Activated T-helper 2 cell treated with anti-CD3 and anti-CD28 coated beads, Interferon-gamma antibody, Interleukin-2, Interleukin-4, amounts not matched to agents 10 μg/mL and 5 μg/mL and 100 μg/mL, durations not matched to agents 14 hours and 24 hours and 36 hours (primary cell): ENCODE measurements at places on chromosomes 13 and 19.

DNA sequence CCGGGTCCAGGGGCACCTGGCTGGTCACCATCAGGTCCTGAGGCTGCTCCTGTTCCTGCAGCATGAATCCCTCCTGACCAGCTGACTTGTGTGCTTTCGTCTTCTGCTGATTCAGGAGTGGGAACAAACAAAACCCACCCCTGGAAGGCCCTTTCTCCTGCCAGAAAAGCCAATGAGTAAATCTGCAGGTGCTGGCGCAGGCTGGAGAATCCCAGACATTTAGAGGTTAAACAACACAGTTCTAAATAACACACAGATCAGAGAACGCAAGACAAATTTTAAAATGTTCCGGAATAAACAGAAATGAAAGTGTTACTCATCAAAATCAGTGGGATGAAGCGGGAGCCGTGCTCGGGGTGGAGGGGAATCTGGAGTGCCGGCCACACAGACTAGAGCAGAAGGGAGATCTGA, 60.6 kb upstream of the C13orf46 start:
- no peak for DNase-seq

GRCh38 chr19:3785938-3786824, at the start of gene MATK:
Gene MATK (minus strand): TSS chr19:3786381. CDS start chr19:3785135, 1,246 bp downstream.
- no peak for DNase-seq

GRCh38 chr19:10079031-10079453, 7.1 kb upstream of the SHFL start:
- DNase-seq, result no peak

DNA sequence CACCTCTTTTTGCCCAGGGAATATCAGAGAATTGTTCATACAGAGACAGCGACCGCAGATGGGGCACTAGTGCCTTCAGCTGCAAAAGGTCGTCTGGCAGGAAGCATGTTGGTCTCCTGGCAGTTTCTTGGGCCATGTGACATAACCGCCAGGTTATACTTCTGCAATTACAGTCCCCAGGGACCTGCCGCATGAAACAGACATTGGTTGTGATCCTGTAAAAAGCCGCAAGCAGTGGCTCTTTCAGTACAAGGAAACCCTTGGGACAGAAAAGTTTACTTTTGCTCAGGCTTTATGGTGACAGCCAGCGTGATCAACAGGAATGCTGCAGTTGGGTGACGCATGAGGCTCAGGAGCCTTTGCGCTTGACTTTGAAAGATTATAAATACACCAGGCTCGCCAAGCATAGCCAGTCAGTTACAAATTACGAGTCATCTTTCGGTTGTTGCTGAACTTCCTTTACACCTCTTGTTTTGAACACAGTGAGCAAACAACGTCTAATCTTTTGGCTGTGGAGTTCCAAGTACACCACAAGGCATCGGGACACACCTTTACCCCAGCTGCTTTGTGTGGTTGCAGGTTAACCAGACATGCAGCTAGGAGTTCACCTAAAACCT, 50.5 kb upstream of the UBE2L5 start:
- DNase-seq, result peak; percentile 60

DNA sequence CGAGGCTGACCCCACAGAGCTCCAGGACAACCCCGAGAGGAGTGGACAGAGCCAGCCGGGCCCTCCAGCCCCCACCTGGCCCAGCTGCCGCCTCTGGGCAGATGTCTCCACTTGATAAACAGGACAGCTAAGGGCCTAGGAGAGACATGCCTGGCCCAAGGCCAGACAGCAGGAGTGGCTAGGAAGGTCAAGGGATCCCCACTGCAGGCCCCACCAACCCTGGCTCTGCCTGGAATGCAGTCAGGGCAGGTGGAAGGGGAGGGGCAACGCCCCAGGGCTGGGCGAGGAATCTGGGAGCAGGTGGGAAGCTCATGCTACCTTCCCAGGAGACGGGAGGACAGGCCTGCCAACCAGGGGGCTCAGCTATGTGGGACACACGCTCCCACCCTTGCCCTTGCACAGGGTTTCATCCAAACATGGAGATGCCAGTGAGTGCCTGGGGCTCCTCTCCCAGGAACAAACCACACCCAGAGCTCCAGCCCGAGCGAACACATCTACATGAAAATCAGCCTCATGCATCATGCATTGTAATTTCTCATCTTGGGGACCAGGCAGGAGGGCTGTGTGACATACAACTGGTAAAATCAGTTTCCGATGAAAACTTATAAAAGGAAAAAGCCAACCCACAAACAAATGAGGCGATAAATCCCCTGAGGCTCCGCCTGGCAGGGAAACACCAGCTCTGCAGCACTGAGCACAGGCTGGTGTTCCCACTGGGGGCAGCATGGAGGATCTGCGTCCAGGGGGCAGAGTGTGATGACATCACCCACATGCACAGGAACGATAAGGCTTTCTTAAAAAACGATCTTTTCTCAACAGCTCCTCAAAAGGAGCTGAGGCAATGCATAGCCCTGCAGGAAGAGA, 25.0 kb downstream of the SH3GL1 start:
- DNase-seq, result no peak

GRCh38 chr13:66659286-66659685, 570.9 kb downstream of the PCDH9 start:
- DNase-seq, result no peak

DNA sequence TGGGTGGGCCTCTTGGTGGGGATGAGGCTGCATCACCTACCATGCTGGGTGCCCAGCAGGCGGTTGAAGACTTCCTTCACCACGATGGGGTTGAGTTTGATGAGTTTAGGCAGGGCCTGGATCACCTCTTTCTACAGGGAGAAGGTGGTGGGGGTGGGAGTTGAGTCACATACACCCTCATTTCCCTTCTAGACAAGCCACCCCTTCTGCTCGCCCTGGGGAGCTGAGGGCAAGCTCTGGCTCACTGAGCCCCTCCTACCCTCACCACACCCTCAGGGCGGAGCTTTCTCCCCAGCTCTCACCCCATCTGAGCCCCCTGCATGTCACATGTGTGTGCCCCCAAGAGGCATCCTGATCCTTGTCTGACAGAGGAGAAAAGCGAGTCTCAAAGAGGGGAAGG, 7.6 kb upstream of the RSPH6A start:
- no peak for DNase-seq
